ENCODE measurements at places on chromosomes 2 and 18.

DNA sequence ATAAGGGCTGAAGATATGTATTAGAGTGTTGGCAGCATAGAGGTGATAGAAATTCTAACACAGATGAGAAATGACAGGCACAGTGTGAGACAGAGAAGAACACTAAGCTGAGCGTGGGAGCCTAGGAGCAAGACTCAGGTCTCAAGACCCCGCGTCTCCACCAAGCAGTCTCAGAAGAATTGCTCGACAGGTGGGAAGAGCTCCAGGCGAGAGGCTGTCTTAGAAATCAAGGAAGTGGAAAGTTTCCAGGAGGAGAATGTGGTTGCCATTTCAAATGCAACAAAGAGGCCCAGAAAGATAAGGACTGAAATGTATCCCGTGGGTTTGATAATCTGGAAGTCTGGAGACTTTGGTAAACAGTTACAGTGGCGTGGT is 31.5 kb upstream of the CAB39 start:
- no peak for DNase-seq

DNA sequence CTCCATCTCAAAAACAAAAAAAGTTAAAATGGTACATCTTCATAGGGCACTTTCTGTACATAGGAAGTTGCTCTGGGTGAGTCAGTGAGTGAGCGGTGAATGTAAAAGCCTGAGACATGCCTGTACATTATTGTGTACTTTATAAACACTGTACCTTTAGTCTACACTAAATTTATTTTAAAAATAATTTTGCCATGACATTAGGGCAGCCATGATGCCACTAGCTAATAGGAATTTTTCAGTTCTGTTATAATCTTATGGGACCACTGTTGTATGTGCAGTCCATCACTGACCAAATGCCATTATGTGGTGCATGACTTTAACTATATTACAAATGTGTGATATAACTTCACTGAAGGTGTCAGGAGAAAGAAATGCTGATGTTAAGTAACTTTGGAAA is 11.0 kb upstream of the TXNDC2 start:
- no peak for DNase-seq

GRCh38 chr2:126943612-126944348 is 45.1 kb downstream of the TEX51 start:
- no peak for DNase-seq

DNA sequence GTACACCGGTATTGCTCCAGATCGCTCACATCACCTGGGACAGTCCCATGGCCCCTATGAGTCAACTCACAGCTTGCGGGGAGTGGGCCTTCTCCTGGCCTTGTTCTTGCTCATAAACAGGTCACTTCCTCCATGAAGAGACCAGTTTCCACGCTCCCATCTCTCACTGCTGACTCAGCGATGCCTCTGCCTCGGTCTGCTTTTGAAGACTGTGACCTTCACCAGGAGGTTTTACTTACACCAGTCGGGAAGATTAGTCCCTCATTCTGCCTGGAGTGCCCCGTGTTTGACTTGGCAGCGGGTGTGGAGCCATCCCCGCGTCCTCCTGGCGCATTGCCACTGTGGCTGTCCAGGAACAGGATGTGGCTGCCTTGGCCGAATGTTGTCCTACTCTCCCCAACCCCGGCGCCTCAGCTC is 159.8 kb downstream of the RHBDD1 start:
- no peak for DNase-seq

DNA sequence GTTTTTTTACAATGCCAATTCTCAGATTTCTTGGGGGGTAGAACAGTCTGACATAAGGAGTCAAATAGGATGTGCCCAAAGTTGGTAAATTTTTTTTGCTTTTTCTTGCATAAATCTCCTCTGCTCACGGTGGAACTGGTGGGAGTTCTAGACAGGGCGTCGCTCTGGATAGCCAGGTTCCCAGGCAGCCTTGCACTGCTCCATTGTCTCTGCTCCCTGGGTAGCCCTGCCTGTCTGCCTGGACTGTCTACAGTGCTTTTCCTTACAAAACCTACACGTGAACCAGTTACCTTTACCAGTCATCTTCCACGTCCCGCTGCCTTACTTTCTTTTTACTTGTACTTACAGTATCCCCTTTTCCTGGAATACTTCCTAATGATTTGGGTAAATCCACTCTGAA is 117.1 kb downstream of the ZNF407 start:
- no peak for DNase-seq

DNA sequence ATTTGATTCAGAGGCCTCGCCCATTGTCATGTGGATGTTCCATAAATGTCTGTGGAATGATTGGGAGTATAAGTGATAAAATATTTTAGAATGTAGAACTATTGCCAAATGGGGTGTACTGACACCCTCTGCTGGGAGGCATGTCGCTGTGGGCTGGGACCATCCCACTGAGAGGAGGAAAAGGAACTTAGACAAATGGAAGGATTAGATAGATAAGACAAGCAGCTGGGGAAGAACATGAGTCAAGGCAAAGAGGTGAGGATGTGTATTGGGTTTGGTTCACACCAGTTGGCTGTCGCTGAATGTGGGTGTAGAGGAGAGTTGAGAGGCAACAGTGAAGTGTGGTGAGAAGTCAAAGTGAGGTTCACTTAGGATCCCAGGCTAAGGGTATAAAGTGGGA is 4.0 kb downstream of the C2orf74 start:
- DNase-seq, result no peak

GRCh38 chr2:155733091-155733853 is 599.2 kb downstream of the NR4A2 start:
- no peak for DNase-seq

- DNase-seq, result no peak
Measured at GRCh38 chr2:25566694-25567093, 106.7 kb downstream of the DTNB start.

- no peak for DNase-seq
Measured at GRCh38 chr2:233982421-233983121, 65.4 kb downstream of the TRPM8 start.

- no peak for DNase-seq
Measured at GRCh38 chr2:232537079-232537478, 2.4 kb upstream of the CHRNG start.
